HCT116 (cell line): ENCODE measurements at places on chromosomes 13 and 19. TPM values are rescaled to one million over a fixed set of nuclear protein-coding genes. Genes with fewer than 3 reads are reported as not detected.

DNA sequence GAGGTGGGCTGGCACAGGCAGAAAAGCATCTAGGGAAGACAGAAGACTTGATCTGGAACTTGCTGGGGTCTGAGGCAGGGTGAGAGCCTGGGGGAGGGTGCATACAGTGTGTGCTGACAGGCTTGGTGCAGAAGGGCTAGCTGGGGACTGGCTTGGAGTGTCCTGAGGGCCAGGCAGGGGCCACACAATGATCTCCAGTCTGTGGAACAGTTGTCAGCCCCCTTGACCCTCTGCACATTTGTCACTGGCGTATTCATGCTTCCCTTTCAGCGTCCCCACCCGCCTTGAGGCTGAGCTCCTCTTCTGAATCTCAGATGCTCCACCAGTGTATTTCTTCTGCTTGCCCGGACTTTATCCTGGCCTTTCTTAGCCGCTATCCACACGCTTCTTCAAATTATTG, 2.8 kb upstream of the MICU2 start:
- no peak for DNase-seq

GRCh38 chr19:8304841-8305621, 3.1 kb downstream of the CD320 start:
- peak; percentile 38 for DNase-seq

GRCh38 chr19:53992211-53992610, 774 bp downstream of the CACNG6 start:
- DNase-seq = no peak

DNA sequence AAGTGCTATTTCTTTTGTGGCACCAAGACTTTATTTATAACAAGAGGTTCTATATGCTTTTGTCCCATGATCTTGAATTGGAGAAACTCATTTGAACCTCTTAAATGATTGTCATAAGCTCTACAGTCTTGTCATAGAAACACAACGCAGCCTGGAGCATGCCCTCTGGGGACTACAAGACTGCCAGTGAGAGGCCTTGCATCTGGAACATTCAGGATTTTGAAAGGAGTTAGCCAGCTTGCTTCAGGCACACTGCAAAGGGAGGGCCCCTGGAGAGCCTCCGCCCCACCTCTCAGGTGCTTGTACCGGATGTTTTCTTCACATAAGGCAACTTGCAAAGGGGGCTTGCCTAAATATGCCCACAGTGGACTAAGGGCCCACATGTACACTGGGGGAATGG, 130.5 kb downstream of the LIG4 start:
- DNase-seq = no peak

DNA sequence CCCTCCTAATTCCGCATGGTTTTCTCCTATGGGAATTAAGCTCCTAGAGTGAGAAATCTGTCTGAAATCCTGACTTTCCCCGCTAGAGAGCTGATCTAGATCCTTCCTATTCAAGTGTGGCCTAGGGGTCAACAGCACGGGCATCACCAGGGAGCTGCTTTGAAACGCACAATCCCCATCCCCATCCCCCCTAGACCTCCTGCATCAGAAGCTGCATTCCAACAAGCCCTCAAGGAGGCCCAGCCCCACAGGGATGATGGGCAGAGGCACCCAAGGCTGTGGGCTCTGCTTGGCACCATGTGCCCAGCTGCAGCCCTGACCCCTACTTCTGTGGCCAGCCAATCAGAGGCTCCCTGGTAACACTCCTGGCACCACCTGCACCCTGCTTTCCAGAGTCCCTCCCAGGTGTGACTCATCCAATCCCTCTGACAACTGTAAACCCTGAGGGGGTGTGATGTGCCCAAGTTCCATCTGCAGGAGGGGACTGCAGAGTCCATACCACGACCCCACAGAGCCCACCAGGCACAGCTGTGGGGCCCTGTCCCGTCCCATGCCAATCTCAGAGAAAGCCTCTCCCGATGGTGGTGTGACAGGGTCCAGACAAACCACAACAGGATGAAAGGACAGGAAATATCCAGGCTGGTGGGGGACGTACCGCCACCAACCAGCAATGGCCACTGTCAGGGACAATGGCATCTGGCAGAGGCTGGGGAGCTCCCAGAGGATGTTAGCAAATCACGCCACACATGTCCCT, 19.8 kb upstream of the SLC35E1 start:
- DNase-seq = no peak

- DNase-seq = no peak
Measured at GRCh38 chr13:42880056-42880605, 98.7 kb downstream of the FAM216B start.

DNA sequence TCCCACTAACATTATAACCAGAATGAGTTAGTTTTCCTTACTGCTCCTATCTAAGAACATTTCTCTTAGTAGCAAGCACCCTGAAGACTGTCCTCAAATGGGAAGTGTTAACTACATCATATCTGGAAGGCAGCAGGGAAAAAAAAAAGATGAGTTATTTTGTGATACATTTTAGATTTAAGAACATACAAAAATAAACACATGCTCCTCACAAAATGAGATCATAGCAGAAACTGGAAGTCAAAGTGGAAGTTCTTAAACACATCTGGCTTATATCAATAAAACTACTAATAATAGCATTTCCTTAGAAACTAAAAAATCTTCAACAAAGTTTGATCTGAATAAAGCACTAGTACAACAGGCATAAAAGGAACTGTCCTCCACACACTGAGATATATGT, 70.4 kb downstream of the SLITRK6 start:
- DNase-seq = no peak

- DNase-seq = no peak
Measured at GRCh38 chr19:4541114-4541805, 1.4 kb upstream of the LRG1 start.

DNA sequence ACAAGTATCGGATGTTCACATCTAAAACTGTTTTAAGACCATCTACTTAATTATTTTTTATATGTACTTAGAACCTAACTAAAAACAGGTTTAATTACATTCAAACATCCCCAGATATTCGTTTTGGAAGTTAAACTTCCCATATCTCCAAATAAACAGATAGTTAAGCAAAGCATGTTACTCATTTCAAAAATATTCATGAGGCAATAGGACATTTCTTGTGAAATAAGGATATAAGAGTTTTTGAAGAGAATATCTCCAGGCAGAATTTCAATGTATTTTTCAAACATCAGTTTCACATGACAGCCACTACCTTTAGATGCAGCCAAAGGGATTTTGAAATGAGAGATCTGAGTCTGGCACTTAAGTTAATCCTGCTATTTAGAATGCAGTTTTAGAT, 697.5 kb downstream of the SLITRK1 start:
- DNase-seq = no peak

GRCh38 chr13:27965343-27965739, 3.8 kb downstream of the CDX2 start:
- no peak for DNase-seq

DNA sequence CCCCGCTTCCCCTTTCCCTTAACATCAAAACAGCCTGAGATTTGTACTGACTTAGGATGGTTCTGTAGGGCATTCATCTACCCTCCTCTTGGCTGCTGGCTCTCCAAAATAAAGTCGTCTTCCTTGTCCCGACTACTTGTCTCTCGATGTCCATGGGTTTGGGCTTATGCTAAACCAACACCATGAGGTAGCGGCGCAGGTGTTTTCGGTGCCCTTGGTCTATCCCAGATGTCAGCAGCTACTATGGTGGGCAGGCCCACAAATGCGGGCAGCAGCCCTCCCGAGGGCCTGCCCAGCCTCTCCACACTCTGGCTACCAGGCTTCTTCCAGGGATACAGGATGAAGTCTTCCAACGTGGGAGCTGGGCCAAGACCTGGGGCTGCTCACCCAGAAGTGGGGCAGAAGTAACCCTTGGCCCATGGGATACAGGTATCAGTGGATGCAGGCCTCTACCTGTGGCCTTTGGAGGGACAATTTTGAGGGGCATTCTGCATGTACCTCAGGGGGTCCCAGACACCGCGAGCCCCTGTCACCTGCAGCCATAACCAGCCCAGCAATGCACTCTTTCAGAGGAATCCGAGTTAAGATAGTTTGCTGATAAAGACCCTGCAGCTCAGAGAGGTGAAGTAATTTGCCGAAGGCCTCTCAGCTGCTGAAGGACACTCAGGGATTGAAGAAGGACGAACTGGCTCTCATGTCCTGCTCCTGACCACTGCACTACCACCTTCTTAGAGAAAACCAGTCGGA, 47.8 kb upstream of the VSTM2B start:
- DNase-seq = no peak

- no peak for DNase-seq
Measured at GRCh38 chr19:16343156-16343555, 18.5 kb downstream of the KLF2 start.

GRCh38 chr13:46578590-46578975, 25.6 kb downstream of the LRCH1 start:
- DNase-seq = no peak

DNA sequence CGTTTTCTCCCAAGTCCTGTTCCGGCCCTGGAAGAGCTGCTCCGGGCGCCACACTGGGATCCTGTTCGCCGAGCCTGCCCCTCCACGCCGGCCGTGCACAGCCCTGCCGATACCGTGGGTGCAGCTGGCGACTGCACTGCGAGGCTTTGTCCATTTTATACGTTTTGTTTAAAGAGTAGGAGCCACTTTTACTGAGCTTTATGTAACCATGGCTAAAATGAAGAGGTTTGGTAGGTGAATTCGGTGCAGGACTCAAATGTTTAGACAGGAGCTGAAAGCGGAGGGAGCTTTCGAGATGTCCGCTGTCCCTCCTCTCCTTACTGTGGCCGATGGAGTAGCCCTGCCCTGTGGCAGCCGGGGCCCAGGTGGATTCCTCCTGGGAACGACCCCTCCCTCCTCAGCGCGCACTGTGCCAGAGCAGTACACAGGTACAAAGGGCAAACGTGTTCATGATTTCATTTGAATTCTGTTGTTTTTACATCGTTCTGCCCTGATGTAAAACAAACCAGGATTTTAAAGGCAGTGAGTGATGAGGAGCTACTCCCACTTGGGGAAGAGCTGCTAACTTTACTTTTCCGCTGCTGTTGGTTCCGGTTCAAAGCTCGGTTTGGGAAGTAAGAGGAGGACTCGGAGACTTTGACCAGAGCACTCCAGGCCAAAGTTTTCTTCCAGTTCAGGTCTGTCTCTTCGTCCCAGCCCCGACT, 1.7 kb downstream of the COL4A2 start:
- no peak for DNase-seq

GRCh38 chr19:17686023-17686521, 2.1 kb downstream of the UNC13A start:
- no peak for DNase-seq

DNA sequence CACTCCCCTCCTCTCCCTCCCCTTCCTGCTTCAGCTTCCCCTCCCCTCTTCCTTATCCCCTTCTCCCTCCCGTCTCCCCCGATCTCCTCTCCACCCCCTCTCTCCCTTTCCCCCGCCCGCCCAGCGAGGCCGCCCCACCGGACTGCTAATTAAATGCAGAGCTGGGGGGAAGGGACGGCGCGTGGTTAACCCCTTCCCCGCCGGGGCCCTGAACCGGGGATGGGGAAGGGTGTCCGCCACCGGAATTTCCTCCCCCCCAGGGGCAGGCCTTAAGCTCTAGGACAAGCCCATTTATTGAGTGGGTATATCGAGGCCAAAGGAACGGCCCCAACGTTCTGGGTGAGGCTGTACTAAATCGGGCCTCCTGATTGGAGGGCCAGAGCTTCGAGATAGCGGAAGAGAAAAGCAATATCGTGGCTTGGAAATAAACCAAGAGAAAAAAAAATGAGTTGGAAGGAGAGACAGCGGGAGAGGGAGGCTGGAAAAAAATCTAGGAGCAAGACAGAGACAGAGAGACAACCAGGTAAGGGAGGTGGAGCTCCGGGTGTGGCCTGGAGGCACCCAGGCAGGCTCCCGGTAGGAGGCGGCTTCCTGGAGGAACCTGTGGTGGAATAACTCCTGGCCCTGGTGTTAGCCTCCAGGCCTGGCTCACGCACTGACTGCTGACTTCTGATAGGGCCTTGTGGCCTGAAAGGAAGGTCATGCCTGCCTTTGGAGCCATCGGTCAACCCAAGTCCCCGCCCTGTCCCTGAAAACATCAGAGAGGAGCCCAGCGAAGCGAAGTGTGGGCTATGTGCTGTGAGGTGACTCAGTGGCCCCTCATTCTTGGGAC, 11.6 kb upstream of the JUND start:
- peak; percentile 73 for DNase-seq

- no peak for DNase-seq
Measured at GRCh38 chr19:10219678-10220077, 11.5 kb downstream of the S1PR2 start.

Gene PRTN3
- total RNA-seq = 2.7 TPM

Gene FFAR1
- not detected for total RNA-seq

Gene KIR3DL3
- total RNA-seq = not detected

Gene ITGBL1
- 0.66 TPM for total RNA-seq

Gene ZNF578
- total RNA-seq = not detected

Gene RGS9BP
- 0.54 TPM for total RNA-seq
